Kidney capillary endothelial cell (primary cell): ENCODE measurements at places on chromosomes 3 and 15.

- peak; percentile 55 for DNase-seq
Measured at GRCh38 chr15:42084465-42085235, 9.7 kb downstream of the PLA2G4D start.

DNA sequence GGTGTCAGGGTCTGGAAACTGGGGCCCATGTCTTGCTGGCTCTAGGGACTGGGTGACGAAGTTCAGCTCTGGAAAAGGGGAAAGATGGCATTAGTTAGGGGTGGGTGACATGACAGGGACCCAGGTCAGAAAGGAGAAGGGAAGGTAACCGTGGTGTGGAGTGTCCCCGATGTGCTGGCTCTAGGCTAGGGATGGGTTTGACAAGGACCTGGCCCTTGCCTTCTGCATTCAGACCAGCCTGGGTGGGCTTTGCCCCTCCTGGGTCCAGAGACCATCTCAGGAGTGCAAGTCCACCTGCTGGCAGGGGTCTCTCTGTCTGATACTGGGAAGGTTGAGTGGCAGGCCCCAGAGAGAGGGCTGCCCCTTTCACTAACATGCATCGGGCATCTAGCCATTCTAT lies 28.7 kb upstream of the ATP2B2 start:
- DNase-seq: no peak

- DNase-seq: no peak
Measured at GRCh38 chr3:157077565-157077991, 82.4 kb downstream of the CCNL1 start.

DNA sequence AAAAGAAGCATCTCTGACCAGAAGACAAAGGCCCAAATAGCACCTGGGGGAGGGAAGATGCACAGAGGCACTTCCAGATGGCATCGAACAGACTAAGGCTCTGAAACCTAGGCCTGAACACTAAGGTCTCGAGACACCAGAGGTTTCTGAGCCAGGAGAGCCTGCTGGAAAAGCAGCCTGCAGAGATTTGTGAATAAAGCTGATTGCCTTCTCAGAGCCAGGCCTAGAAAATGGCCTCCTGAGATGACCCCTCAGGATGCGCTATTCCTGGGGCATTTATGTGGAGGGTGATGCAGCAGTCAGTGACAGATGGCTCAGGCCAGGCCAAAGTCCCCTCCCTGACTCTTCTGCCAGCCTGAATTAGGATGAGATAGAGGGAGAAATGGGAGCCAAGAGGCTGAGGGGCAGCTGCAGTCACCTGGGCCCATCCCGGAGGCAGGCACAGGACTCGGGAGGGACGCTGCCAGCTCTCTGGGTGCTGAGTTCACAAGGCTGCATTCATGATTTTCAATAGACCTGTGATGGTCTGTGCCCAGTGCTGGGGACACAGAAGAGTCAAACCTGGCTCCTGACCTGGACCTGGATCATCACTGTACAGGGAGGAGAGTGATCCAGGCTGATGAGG lies 6.9 kb downstream of the PRSS50 start:
- DNase-seq: no peak

- DNase-seq: peak; percentile 74
Measured at GRCh38 chr3:128488991-128489673, 3.9 kb downstream of the GATA2 start.

GRCh38 chr15:81118361-81118760 lies 15.7 kb upstream of the CFAP161 start:
- no peak for DNase-seq

- DNase-seq: no peak
Measured at GRCh38 chr15:70517194-70517590, 246.2 kb downstream of the UACA start.

GRCh38 chr3:186038360-186038759 lies 70.5 kb downstream of the ETV5 start:
- no peak for DNase-seq

GRCh38 chr3:121418182-121418581 lies 127.6 kb downstream of the POLQ start:
- DNase-seq: no peak

GRCh38 chr15:36080759-36081158 lies 498.7 kb upstream of the CDIN1 start:
- DNase-seq: no peak

DNA sequence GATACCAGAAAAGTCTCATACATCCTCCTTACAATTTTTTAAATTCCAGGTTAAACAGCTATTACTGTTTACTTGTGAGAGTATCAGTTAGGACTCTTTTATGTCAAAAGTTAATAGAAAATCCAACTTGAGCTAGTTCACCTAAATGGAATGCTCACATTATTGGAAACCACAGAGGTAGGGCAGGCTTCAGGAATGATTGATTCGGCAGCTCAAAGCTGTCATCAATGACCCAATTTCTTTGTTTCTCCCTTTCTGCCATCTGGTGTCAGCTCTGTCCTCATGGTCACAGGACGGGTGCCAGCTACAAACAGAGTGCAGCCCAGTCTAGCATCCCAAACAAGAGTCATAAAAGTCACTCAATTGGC lies 32.2 kb downstream of the CFAP20DC start:
- DNase-seq: no peak

GRCh38 chr3:29347412-29347811 lies 66.5 kb downstream of the RBMS3 start:
- no peak for DNase-seq

GRCh38 chr3:17125738-17126442 lies 241.1 kb downstream of the PLCL2 start:
- DNase-seq: no peak

- DNase-seq: no peak
Measured at GRCh38 chr3:10577486-10577885, 72.1 kb upstream of the ATP2B2 start.

DNA sequence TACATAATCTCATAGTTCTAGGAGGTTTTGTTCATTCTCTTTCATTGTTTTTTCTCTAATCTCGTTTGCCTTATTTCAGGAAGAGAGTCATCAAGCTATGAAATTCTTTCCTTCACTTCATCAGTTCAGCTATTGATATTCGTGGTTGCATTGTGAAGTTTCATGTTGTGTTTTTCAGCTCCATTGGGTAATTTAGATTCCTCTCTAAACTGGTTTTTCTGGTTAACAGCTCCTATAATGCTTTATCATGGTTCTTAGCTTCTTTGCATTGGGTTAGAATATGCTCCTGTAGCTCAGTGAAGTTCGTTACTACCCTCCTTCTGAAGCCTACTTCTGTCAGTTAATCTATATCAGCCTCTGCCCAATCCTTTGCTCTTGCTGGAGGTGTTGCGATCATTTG lies 69.4 kb upstream of the CD96 start:
- no peak for DNase-seq

GRCh38 chr3:72811571-72811970 lies 36.7 kb downstream of the SHQ1 start:
- no peak for DNase-seq

DNA sequence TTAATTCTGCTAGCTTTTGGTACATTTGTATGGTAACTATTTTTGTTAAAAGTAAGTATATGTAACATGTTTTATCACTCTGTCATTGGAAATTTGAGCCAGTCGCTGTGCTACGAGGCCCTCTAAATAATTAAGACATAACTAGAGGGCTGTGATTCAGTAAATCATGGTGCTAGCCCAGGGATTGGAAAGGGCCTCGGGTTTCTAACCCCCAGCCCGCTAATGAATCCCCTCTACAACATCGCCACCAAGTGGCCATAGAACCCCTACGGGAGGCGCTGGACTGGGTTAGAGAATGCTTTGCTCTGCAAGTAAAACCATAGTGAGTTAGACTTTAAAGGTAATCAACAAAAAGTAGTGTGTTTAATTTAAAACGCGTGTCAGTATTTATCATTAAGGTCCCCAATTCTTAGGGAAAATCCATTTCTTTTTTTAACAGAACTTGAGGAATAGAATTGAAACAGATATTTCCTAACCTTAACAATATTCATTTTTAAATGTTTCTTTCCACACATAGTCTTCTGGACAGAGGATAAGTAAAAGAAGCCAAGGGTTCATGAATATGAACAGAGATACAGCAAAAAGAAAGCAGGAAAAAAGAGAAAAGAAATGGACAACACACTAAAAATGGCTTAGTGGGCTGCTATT lies 744.7 kb downstream of the EPHA3 start:
- no peak for DNase-seq

GRCh38 chr15:81747482-81747881 lies 298.3 kb downstream of the MEX3B start:
- peak; percentile 50 for DNase-seq

DNA sequence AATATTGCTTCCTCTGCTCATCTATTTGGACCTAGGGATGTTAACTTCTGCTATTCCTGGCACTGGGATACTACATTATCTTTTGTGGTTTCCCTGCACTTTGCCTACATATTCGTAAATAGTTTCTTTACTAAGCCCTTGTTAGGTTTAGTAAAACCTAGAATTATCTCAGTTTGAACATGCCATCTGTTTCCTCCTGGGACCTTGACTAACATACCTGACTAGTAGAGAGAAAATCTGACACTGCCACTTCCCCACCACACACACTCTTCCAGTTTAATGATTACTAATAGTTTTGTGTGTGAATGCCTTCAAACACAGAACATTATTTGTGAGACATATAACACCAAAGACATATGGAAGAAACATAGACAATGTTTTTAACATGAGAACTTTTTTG lies 28.2 kb upstream of the SOX2 start:
- DNase-seq: no peak

DNA sequence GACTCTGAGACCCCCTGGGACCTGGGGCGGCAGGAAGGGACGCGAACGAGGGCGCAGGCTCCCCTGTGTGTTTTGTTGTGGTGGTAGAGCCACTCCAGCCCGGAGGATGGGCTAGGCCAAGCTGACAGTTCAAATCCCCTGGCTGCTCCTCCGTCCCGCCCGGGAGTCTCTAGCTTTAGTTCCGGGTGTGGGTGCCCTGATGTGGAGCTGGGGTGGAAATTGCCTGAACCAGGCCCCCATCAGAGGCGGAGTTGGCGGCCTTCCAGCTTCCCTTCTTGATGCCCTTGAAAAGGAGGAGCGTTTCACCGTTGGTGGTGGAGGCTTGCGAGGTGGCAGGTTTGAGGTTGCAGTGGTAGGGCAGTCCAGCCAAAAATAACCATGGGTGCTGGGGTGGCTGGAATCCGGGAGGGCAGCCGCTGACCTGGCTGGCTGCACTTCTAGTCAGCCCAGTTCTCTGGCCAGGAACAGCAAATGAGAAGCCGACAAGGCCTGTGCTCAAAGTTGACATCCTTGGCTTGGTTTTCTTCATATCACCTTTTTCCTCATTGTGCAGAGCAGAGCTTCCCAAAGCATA lies 817 bp downstream of the CLK3 start:
- peak; percentile 26 for DNase-seq

DNA sequence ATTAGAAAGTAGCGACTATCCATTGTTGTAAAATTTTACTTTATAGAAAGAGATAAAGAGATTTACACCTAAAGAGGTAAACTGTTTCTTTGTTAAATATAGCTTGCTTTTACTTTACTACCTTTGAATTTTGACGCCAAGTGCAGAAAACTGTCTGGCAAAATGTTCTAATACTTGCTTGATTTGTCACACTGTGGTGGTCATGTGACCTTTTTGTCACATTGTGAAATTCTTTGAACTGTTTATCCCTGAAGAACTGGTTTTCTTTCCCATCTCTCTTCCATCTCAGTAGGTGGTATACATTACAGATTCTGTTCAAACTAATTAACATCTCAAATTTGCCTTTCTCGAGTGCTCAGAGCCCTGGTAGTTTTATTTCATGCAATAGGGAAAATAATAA lies 327.4 kb downstream of the NAALADL2 start:
- no peak for DNase-seq

- DNase-seq: no peak
Measured at GRCh38 chr15:92638291-92638708, 17.3 kb downstream of the FAM174B start.

DNA sequence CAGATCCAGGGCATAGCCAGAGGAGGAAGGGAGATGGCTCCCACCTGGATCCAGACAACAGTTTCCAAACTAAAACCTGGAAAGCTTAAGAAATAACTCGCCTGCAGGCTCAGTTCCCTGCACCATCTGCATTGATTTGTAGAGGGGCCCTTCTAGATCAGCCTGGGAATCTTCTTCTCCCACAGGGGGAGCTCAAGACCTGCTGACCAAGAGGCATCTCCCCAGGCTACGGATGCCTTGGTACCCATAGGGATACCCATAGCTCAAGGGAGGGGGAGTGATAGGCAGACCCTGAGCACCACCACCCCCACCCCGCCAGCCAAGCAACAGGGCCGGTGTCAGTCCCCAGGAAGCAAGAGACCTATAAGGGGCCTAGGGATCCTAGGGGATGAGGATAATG lies 28.0 kb upstream of the DCLK3 start:
- DNase-seq: peak; percentile 39

DNA sequence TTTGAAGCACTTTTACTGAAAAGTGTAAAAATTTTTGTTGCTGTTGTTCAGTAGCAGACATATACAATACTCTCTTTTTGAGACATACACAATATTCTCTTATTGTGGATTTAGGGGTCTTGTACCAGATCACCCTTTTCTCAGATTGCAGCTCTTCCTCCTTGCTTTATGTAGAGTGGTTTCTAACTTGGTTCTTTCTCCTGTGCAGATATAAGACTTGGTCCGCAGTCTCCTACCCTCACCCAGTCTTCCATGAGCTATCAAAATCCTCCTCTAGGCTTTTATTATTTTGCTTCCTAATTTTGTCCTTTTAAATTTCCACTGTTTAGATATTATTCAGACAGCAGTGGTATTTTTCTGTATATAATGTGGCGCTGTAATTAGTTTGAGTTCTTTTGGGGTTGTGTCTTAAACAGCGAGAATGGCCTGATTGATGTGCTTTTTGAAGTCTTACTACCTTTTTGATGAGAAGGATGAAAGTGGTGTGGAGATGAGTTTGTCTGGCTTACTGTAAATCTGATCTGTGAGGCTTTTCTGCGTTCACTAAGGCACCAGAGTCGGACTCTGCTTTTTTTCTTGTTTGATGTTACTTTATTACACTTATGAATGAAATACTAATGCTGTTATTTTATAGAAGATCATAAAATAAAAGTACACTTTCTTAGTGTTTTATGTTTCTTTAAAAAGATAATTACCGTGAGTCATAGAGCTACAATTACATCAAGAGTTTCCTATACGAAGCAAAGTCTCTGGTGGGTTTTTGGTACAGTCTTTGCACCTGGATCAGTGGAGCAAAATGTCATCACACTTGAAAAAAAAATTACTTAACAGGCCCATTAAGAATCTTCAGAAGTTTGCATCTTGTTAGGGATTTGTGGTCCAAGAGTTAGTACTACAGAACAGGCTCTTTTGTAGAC lies 27.8 kb downstream of the FNDC3B start:
- no peak for DNase-seq

GRCh38 chr3:177050501-177051237 lies 146.6 kb downstream of the TBL1XR1 start:
- DNase-seq: peak; percentile 51

DNA sequence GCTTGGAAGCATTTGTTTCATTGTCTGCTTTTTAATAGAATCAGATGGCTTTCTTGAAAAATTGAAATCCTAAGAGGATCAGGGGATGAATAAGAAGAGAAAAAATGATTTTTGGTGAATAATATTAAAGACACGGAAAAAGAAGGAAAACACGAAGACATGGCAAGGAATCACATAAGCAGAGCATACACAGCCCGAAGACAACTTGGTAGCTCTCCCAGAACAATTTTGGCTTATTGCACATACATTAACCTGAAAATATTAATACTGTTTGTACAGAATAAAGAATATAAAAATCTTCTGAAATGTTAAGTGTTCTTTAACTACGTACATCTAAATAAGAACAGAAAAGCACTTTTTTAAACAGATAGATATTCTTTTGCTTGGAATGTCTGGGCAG lies 150.0 kb downstream of the SHOX2 start:
- no peak for DNase-seq
